ENCODE measurements at places on chromosomes 11 and 22.
A peak's percentile ranks its signal among the peaks of the same experiment; 100 is the strongest.

DNA sequence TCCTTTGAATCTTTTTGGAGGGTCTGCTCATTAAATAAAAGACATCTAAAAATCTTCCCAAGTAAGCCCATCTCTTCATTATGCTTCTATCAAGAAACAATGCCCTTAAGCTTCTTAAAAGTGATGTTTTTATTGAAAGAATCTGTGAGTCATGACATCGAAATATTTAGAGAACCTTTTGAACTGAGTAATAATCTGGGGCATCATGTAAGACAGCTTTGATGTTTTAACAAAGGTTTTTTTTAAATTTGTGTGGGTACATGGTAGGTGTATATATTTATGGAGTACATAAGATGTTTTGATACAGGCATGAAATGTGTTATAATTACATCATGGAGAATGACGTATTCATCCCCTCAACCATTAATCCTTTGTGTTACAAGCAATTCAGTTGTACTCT is 46.8 kb downstream of the PLAAT5 start:
- no peak for DNase-seq

GRCh38 chr11:65355776-65356393 is 1.3 kb downstream of the TIGD3 start:
- DNase-seq = no peak

GRCh38 chr11:92834296-92835020 is 135.0 kb upstream of the MTNR1B start:
- DNase-seq = no peak

DNA sequence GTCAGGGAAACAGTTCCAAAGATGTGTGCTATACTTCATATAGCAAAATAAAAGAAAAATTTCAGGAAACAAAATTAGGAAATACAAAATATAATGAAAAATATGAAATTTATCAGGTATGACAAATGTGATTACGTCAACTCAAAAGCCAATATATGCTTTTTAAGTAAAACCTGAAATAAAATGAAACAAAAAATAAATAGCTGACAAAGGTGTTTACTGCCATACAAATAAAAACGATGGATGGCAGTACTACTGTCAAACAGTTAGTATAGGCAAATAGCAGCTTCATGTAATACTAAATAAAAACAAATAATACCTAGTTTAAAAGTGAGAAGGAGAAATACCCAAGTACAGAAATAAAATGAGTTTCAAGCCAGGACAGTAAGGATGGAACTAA is 13.7 kb downstream of the CEP57 start:
- no peak for DNase-seq

- DNase-seq = peak; percentile 43
These were observed 48.4 kb downstream of the GRAMD1B start for GRCh38 chr11:123478352-123478987.

GRCh38 chr11:69459848-69460539 is 21.5 kb upstream of the LINC01488 start:
- no peak for DNase-seq

- no peak for DNase-seq
These were observed 20.3 kb downstream of the CLDN5 start for GRCh38 chr22:19503869-19504268.

DNA sequence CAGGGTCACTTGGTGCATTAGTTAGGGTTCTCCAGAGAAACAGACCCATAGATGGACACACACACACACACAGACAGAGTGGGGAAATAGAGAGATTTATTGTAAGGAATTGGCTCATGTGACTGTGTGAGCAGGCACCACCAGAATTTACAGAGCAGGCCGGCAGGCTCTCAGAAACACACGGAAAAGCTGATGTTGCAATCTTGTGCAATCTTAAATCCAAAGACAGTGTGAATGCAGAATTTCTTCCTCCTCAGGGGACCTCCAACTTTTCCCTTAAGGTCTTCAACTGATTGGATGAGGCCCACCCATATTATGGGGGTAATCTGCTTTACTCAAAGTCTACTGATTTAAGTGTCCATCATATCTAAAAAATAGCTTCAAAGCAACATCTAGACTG is 49.8 kb downstream of the APIP start:
- DNase-seq = no peak

DNA sequence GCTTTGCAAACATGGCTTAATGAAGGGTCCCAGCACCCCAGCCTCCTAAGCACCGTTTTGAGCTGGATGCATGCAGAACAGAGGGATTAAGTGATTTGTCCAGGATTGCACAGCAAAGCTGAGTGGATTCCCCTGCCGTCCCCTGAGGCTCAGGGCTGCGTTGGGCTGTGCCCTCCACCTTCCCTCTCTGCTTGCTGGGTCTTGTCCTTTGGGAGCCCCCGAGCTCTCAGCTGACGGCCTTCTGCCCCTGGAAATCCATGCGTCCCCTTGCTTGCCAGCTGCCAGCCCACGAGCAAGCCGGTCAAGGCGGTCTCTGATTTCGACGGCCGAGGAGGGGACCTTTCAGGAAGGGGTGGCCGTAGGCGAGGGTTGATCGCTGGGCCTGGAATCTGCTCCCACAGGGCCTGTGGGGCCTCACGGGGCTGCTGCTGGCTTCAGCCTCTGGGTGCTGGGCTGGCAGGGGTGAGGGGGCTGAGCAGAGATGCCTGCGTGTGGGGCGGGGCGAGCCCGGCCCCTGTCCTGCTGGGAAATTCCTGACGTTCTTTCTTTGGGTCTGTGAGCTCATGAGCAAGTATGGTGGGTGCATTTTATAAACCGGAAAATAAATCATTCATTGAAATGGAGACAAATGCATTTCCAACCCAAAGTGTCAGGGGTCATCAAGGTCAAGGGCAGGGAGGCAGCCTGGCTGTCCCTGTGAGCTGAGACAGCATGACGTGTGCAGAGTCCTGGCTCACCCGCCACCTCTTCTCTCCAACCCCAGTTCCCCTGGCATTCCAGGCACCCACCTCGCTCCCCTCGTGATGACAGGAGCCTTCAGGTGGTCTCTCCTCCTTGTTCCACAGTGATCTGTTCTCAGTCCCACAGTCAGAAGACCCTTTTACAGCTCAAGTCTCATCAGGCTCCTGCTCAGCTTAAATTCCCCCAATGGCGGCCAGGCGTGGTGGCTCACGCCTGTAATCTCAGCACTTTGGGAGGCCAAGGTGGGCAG is 28.1 kb downstream of the FGF4 start:
- DNase-seq = peak; percentile 36

DNA sequence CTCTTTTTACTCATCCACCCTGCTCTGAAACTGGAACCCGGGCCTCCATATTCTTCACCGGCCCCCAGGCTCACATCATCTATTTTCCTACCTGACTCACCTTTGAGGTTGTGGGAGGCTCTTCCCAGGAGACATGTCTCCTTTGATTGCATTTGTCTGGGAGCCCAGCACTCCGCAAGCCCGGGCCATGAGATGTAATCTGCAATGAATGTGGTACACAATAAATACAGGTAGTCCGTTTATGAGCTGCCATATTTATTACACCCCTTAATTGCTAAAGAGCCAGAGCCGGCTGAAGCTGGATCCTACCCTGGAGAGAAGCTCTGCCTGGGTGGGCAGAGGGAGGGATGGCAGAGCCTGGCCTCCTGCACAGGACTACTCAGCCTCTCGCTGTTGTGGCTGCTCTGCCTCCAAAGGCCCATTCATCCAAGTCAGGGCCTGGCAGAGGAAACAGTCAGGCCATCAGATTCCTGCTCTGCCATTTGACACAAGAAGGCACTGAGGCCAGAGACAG is 49.5 kb downstream of the TP53I11 start:
- no peak for DNase-seq

GRCh38 chr11:91248199-91248807 is 976.3 kb upstream of the FAT3 start:
- peak; percentile 63 for DNase-seq

GRCh38 chr11:132685174-132685611 is 847.1 kb downstream of the OPCML start:
- DNase-seq = no peak

- no peak for DNase-seq
These were observed 83.0 kb downstream of the CDKN1C start for GRCh38 chr11:2802389-2803185.

DNA sequence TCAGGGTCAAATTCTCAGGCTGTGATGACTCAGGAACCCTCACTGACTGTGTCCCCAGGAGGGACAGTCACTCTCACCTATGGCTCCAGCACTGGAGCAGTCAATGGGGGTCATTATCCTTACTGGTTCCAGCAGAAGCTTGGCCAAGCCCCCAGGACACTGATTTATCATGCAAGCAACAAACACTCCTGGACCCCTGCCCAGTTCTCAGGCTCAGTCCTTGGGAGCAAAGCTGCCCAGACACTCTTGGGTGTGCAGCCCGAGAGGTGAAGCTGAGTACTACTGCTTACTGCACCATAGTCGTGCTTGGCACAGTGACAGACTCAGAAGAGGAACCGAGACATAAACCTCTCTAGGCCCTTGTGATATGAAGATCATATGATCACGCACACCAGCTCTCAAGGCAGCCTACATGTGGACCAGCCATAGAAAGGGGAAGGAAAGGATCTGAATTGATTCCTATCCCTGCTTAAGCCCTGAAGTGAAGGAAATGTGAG is 58.2 kb downstream of the ZNF280B start:
- peak; percentile 49 for DNase-seq

DNA sequence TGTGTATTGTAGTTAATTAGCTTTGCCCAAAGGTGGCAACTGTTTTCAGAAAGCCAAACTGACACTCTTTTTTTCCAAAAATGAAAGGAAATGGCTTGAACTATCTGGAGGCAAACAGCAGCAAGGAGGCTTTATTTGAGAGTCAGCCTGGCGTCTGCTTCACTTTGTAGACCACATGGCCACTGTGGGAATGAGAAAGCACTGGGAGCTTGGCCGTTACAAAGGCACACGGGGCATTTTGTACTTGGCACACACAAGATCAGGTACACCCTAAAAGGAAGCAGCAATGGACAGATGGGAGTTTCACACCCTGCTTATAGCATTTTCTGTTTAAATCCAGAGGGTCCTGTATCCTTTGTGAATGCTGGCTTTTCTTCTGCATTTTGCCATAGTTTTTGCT is 126.3 kb downstream of the MPPED2 start:
- no peak for DNase-seq

- DNase-seq = no peak
These were observed 55.1 kb downstream of the NAV2 start for GRCh38 chr11:19767627-19768151.

DNA sequence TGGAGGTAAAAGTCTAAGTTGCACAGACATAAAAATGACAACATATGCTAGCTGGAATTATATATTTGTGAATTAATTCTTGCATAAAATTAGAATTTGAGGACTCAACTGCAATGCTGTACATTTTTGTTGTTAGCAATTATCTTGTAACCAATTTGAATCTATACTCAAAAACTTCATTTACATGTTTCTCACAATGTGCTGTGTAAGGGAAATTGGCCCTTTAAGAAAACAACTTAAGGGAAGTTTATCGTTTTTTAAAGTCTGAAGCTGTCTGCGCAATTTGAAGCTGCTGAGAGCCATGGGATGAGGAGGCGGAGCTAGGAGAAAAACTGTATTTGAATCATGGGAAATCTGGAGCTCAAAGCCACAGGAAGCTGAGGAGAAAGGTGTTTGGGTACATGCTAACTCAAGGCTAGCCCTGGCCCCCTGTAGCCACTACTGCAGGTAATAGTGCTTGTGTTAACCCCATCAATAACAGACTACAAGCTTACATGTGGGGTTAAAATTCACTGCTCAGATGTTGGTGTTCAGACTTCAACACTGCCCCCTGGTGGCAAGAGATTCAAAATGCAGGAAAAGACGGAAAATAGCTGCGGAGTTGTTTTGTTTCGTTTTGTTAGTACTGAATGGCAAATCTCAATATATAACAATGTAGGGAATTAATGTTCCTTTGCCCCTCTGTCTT is 126.1 kb downstream of the BRD1 start:
- DNase-seq = no peak

GRCh38 chr22:32613773-32614392 is 139.3 kb downstream of the FBXO7 start:
- no peak for DNase-seq

- DNase-seq = peak; percentile 7
These were observed 830.4 kb upstream of the FAT3 start for GRCh38 chr11:91394073-91394726.

- no peak for DNase-seq
These were observed 44.6 kb downstream of the C11orf91 start for GRCh38 chr11:33655842-33656600.

GRCh38 chr11:75133976-75134375 is 16.9 kb upstream of the SLCO2B1 start:
- DNase-seq = no peak

GRCh38 chr22:17130199-17130598 is 9.0 kb upstream of the TMEM121B start:
- no peak for DNase-seq

DNA sequence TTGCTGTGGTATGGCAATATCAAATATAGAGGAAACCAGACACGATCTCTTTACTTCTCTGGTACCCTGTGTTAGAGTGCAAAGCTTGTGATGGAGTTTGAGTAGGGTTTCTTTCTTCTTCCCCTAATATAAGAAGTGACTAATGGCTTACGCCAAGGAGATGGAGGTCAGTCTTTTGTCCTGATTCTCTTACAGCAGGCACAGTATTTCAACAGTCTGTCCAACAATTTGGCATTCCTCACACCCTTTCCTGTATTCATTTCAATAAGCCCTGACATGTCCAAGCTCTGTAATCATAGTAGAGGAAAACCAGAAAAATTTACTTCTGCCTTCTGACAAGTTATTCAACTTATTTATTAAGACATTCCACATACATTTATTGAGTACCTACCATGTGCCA is 546.2 kb downstream of the TMEM135 start:
- no peak for DNase-seq

DNA sequence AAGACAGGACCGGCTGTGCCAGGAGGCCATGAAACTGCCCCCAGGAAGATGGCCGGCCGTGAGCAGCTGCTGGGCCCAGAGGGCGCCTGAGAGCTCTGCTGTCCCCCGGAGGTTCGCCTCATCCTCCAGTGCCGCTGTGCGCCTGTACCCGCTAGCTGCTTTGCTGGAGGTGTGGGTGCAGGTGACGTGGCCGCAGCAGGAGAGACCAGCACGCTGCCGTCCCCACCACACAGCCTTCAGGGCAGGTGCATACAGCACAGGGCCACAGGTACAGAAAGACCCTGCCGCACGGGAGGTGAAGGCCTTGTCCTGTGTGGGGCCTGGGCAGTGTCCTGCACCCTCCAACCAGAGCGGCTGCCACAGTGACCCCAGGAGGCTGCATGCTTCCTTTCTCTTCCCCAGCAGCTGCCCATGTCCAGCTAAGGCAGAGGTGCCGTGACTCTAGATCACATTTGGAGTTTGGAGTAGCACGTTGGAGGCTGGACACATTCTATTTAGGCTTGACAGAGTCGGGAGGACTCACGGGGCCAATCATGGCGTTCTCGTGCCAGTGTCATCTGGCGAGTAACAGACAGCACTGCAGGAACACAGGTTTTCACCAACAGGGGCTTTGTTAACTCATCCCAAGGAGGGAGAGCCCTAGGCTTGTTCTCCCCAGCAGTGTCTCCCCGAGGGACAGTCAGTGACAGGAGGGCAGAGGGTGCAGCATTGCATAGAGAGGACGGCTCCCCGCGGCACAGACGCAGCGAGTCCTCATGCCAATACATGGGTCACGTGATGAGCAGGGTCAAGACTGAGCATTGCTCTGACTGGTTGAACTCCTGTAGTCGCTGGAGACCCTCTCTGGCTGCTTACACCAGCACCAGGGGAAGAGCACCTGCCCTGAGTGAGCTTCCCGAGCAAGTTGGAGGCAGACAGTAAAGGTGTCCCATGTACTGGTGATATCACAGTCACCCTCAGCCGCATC is 18.7 kb upstream of the PANX2 start:
- DNase-seq = no peak

- peak; percentile 60 for DNase-seq
These were observed 22.5 kb upstream of the ALG8 start for GRCh38 chr11:78161962-78162371.

- DNase-seq = no peak
These were observed 22.0 kb downstream of the OVOL1 start for GRCh38 chr11:65808744-65809341.

Data from stomach (tissue), 19 donors.